ENCODE measurements at places on chromosomes 11 and 22.

DNA sequence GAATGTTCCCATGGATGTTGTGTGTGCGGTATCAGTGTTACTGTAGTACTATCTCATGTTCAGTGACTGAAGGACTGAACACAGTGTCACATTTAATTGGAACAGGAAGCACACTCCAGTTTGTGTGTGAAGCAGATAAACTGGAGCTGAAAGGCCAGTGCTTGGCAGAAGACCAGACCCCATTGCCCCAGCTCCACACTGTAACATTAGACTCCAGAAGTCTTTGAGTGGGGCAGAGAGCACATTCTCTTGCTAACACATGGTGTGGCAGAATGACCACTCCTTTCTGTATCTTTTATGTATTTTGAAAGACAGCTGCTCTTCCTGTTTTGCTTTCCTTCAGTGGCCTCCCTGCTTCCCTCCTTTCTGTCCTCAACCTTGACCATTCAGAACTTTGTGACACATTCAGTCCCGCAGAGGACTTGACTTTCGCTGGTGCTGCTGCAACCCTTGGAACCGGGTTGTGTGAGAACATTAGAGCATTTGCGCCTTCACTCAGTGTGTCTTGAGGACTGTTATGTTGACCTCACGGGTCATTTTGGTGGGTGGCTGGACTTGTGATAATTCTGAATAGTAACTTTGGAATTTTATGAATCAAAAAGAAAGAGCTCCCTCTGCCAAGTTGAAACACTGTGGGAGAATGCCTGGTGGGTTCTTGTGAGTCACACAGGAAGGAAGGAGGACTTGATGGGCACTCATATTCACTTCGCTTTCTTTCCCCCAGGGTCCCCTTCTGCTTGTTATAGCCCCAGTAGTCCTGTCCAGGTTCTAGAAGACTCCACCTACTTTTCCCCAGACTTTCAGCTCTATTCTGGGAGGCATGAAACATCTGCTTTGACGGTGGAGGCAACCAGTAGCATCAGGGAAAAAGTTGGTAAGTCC, 26.4 kb downstream of the AMOTL1 start:
- DNase-seq: no peak

GRCh38 chr11:84022695-84023094, 736.5 kb upstream of the CCDC90B start:
- DNase-seq: no peak

- DNase-seq: no peak
Observed at GRCh38 chr22:31556627-31557203, 60.4 kb downstream of the SFI1 start.

DNA sequence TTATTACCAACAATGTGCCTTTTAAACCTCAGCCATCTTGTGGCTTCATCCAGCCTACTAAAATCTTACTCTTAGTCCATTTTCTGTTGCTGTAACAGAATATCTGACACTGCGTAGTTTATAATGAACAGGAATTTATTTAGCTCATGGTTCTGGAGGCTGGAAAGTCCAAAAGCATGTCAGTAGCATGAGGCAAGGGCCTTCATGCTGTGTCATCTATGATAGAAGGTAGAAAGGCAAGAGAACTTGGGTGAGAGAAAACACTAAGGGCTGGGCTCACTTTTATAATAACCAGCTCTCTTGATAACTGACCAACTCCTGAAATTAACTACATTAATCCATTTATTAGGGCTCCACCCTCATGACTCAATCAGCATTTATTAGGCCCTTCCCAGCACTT, 13.5 kb downstream of the BTBD10 start:
- no peak for DNase-seq

DNA sequence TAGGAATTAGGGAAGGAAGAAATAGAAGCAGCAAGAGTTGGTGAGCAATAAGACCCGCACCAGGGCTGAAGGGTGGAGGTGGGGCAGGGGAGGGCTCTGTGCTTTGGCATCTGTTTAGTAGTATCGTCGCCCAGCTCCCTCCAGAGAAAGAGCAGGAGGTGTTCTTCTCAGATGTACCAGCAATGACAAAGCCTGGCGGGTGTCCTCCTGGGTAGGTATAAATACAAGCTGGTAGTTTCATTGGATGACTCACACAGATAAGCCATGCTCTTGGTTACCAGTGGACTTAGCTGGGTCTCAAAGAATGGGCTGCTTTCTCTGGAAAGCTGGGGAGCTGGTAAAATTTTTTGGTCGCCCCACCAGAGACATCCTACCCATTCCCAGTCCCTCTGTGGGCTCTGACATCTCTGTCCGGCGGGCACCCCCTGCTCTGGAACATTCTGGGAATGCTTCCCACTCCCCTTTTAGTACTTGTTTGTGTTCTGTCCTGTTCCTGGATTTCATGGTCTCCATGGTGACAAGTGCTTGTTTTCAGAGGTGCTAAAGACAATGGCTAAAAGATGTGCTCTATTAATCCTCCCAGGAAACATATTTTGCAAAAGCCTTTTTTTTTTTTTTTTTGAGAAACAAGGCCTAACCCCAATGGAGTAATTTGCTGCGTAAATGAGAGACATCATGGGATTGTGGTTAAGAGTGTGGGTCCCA, 15.4 kb upstream of the TUBA8 start:
- DNase-seq: no peak

Data from activated CD4-positive, alpha-beta T cell treated with anti-CD3 and anti-CD28 coated beads, Interleukin-2, amount 50 U/mL, for 48 hours (primary cell).